ENCODE measurements at places on chromosomes 1 and 21.

DNA sequence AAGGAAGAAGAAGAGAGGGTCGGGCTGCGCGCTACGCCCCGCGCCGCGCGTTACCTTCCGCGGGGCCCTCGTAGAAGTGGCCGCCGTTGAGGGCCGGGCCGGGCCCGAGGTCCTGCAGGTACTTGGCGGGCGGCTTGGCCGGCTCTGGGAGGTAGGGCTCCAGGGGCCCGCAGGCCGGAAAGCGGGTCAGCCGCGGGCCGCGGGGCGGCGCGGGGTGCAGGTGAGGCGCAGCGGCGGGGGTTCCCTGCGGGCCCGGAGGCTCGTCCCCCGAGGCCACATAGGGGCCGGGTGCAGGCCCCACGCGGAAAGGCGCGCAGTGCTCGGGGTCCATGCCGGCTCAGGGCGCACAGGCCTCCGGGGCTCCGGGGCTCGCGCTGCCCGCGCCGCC lies 196 bp downstream of the ALX3 start:
- peaks cover 43% of the 10 kb centered on the region for H3K27me3 ChIP-seq
- no peaks in the 10 kb centered on the region for H3K36me3 ChIP-seq
- no peak overlapping the region for H3K4me3 ChIP-seq
- DNase-seq: no peak

GRCh38 chr1:7387053-7387927 lies 383.8 kb upstream of the VAMP3 start:
- DNase-seq: no peak
- no peak overlapping the region for H3K4me3 ChIP-seq
- H3K27me3 ChIP-seq: no peaks in the 10 kb centered on the region
- no peak overlapping the region for H3K27ac ChIP-seq
- no peaks in the 10 kb centered on the region for H3K36me3 ChIP-seq
- peaks cover 11% of the 10 kb centered on the region for H3K4me1 ChIP-seq

DNA sequence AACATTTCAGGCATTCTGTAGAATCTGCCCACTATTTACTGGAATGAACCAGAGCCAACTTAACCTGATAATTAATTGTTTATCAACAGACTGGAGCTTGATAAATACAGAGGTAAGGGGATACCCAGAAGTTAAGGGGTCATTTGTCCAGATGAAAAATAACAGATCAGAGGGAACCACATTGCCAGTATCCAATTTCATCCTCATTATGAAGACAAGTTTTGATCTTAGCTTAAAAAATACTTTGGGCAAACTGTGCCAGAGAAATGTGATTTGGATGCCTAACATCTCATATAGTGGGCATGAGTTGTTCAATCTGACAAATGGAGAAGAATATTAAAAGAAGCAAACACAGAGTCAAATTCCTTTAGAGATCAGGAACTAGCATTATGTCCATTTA lies 63.7 kb downstream of the IFI44 start:
- H3K4me1 ChIP-seq: no peaks in the 10 kb centered on the region
- no peak overlapping the region for H3K27ac ChIP-seq
- H3K27me3 ChIP-seq: no peaks in the 10 kb centered on the region
- no peak overlapping the region for H3K4me3 ChIP-seq
- no peaks in the 10 kb centered on the region for H3K36me3 ChIP-seq
- DNase-seq: no peak

GRCh38 chr1:15623435-15623834 lies 6.2 kb downstream of the DDI2 start:
- peaks cover 65% of the 10 kb centered on the region for H3K4me1 ChIP-seq
- H3K27me3 ChIP-seq: no peaks in the 10 kb centered on the region
- H3K27ac ChIP-seq: no peak overlapping the region
- no peak for DNase-seq
- no peaks in the 10 kb centered on the region for H3K36me3 ChIP-seq

DNA sequence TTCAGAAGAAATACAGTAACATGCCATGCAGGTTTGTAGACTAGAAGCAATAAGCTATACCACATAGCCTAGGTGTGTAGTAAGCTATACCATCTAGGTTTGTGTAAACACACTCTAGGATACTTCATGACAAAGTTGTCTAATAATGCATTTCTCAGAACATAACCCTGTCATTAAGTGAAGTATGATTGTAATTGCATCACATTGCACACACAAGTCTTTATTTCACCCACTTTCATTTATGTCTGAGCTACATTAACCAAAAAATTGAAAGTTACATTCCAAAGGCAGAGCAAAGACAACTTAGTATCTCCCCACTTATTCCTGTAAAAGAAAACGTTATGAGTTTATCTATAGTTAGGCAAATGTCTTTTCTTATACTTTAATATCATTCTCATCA lies 64.5 kb upstream of the ATF3 start:
- H3K36me3 ChIP-seq: no peaks in the 10 kb centered on the region
- no peak overlapping the region for H3K27ac ChIP-seq
- no peaks in the 10 kb centered on the region for H3K4me1 ChIP-seq
- H3K4me3 ChIP-seq: no peak overlapping the region
- no peak for DNase-seq

Data from body of pancreas (tissue), 4 donors.